ENCODE measurements at places on chromosomes 1 and 21.
A peak's percentile ranks its signal among the peaks of the same experiment; 100 is the strongest.

- no peak for DNase-seq
Observed at GRCh38 chr1:158191299-158191698, 10.6 kb downstream of the CD1D start.

- no peak for DNase-seq
Observed at GRCh38 chr1:223326776-223327175, 37.2 kb downstream of the SUSD4 start.

GRCh38 chr1:172874950-172875349 is 175.8 kb downstream of the TNFSF18 start:
- DNase-seq, result no peak

DNA sequence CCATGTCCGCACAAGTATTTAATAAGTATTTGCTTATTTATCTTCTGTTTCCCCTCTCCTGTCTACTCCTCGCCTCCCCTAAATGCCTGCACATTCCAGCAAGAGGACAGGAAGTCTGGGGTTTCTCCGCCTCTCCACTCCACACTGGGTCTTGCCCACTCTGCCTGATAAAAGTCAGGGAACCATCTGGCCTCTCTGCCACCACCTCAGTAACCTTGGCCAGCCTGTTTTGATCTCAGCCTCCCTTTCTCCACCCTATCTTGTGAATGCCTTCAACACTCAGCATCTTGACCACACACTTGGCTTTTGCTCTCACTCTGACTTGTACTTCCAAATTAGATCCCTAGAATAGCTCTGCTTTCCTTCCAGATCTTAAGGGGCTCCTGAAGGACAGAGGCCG is 165.3 kb upstream of the UBE2U start:
- no peak for DNase-seq

DNA sequence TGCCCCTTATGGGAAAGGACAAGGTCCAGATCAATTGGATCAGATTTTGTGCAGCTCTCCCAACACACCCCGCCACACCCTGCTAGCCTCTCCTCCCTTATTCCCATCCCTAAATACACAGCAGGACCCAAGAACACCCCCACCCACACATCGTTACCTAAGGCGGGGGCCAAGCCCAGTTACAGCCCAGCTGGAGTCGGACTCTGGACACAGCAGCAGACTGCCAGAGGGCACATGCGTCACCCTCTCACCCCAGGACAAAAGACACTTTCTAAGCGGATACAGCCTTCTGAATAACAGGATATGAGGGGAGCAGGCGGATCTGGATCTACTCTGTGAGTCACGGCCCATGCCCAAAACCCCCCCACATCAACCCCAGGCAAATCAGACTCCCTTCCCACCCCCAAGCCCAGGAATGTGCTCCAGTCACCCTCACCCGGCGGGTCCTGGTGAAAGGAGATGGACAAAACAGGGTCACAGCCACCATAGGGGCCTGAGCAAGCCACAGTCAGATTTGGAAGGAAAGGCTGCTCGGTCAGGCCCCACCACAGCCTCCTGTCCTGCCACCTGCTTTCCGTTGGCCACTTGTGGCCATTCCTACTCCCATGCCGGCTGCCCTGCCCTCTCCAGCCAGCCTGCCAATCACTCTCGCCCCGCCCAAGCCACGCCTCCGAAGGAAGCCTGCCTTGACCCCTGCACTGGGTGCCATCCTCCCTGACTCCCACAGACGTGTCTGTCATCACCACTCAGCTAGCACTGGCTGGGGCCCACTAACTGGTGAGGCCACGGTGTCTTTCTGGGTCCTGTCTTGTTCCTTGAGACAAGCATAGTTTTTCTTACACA is 4.0 kb downstream of the S100A16 start:
- peak; percentile 84 for DNase-seq

- DNase-seq, result no peak
Observed at GRCh38 chr1:73401666-73402065, 796.3 kb downstream of the LRRIQ3 start.

DNA sequence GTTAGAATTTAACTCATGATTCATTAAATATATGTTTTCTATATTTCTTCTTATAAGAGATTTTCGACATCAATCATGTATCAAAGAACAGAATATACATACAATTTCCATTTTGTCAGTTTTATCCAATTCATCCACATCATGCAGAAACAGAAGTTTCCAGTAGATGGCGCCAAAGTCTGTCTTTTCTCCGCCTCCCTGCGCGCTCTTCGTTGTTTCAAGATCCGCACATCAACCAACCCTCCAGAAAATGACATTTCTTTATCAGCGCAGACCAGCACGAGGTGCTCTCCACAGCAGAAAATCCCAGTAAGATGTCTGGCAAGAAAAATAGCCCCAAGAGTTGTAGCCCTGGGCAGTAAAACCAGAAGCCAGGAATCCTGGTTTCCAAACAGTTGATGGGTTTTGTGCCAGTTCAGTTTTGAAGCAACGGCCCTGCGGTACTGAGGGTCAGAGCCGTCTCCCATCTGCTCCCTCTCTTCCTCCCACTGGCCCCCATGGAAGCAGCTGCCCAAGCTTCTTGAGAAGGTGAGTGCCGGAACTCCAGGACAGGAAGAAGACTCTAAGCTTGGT is 38.6 kb upstream of the GPR137B start:
- no peak for DNase-seq

DNA sequence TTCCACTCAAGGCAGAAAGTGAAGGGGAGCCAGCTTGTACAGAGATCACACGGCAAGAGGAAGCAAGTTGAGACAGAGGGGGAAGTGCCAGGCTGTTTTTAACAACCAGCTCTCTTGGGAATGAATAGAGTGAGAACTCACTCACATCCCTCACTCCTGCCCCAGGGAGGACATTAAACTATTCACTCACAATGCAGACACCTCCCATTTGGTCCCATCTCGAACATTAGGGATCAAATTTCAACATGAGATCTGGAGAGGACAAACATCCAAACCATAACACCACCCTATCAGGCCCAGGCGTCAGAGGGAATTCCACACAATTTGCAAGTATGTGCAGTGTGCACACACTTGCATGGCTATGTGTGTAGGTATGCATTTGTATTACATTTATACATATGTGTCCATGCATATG is 62.7 kb downstream of the DMAP1 start:
- no peak for DNase-seq

DNA sequence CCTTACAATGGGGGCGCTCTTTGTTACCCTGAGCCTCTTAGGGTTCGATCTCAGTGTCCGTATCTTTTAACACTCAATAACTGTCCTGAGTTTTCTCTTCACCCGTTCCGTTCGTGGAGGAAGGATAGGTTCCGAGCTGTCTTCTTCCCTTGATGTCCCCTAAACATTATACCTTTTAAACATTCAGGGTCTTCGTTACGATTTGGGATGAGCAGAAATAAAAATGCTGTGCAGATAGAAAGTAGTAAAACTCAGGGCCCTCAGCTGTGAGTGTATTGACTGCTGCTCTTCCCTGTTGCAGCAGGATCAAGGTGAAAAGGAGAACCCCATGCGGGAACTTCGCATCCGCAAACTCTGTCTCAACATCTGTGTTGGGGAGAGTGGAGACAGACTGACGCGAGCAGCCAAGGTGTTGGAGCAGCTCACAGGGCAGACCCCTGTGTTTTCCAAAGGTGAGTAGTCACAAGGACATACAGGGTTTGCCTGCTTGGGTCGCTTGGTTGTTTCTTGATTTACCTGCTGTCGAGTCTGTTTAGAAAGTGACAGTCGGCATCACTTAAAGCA is 784 bp downstream of the RPL11 start:
- no peak for DNase-seq

DNA sequence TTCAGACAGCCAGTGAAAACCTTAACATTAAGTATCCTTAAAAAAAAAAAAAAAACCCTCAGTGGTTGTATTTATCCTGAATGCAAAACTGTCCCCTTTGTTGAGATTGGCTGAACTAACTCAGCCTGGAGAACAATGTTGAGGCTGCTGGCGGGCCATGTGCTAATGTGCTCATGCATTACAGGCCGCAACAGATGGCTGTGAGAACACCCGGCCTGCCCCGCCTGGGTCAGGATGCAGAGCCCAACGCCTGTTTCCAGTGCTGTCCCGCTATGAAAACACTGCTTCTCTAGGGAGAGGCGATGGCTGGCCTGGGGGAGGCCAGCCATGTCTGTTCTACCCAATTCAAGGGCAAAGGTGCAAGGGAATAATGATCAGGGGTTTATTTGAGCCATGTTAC is 13.8 kb downstream of the OLIG2 start:
- DNase-seq, result no peak

GRCh38 chr1:231020139-231020601 is 19.9 kb downstream of the FAM89A start:
- DNase-seq, result no peak

DNA sequence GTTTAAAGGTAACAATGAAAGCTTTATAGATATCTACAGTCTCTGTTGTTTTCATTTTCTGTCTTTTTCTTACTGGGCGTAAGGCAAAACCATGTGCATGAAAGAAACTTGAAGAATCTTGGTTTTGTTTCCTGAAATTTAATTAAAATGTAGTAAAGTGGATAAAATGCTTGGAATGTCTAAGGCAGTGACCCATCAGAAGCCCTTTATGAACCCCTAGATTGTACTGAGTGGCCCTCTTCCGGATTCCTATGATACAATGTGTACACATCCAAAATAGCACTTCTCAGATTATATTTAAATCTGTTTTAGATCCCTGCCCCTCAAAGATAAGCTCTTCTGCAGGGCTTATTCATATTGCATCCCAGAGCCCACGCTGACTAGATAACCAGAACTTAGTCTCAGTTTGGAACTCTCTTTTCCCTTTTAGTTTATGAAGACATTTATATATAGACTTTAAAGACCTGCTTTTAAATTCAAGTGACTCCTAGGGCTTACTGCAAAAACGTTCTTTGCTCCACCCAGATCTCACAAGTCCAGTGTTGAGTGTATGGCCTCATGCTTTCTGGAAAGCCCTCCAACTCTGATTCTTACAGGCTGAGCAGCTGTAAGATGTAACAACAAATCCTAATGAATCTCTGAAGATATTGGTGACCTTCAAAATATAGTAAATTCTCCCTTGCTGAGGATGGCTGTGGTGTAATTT is 142.9 kb downstream of the LRRC7 start:
- no peak for DNase-seq

GRCh38 chr1:118993700-118994026 is 5.5 kb upstream of the TBX15 start:
- DNase-seq, result no peak

GRCh38 chr1:20154301-20154831 is 15.2 kb downstream of the PLA2G2F start:
- DNase-seq, result no peak

DNA sequence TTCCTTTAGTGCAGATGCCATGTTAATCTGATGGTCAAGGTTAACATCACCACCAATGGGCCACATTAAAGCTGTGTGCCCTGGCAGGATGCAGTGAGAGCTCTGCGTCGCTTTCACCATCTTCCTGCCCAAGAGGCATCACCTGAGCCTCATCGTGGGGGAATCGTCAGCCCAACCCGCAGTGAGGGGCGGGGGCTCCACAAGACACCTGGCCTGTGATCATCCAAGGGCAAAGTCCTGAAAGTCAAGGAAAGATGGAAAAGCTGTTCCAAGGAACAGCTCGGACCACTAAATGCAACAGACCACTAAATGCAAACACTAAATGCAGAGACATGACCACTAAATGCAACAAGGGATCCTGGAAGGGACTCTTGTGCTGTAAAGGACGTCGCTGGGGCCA is 49.9 kb downstream of the WDR4 start:
- no peak for DNase-seq

GRCh38 chr1:13702425-13703127 is 2.6 kb downstream of the PRDM2 start:
- no peak for DNase-seq

DNA sequence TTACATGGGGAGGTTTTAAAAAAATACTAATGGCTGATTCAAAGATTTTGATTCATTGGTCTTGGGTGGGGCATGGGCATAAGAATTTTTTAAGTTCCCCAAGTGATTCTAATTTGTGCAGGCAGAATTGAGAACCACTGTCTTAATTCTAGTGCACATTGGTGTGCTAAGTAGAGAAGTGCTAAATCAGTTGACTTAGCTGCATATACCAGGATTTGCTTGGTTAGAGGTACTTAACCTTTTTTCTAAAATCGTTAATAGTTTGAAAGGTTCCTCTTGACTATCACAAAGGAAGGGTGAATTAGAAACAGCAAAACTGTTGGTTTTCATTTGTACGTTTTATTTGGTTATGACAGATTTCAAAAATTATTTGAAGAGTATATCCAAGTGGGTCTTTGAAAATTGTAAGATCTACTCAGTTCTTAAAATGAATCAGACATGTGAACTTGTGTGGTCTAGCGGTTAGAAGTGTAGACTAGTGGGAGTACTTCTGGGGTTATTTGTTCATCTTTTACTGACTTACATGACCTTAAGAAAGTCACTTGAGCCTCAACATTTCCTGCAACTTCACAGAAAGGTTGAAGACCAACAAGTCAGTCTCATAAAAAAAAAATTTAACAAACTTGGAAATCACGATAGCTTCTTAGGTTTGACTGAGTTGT is 66.7 kb downstream of the RPAP2 start:
- no peak for DNase-seq

- DNase-seq, result no peak
Observed at GRCh38 chr21:17783481-17784179, 35.5 kb downstream of the C21orf91 start.

DNA sequence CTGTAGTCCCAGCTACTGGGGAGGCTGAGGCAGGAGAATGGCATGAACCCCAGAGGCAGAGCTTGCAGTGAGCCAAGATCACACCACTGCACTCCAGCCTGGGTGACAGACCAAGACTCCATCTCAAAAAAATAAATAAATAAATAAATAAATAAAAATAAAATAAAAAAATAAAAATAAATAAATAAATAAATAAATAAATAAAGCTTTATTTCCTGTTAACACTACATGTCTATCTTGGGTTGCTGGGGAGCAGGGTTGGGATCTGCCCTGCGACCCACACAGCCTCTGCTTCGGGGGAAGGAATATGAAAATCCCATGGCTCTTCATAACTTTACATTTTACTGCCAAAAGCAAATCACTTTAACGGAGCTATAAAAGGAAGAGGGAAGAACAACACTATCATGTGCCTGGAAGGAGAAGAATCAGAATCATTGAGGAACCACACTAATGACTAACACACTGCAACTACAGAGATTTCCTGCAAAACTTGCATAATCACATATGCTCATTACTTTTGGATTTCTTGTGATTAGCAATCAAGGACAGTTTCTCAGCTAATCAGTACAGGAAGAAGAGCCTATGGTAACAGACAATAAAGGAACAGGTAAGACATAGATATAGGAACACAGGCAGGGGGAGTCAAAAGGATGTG is 72.8 kb upstream of the CD55 start:
- no peak for DNase-seq

- no peak for DNase-seq
Observed at GRCh38 chr1:214335567-214335966, 54.6 kb downstream of the SMYD2 start.

DNA sequence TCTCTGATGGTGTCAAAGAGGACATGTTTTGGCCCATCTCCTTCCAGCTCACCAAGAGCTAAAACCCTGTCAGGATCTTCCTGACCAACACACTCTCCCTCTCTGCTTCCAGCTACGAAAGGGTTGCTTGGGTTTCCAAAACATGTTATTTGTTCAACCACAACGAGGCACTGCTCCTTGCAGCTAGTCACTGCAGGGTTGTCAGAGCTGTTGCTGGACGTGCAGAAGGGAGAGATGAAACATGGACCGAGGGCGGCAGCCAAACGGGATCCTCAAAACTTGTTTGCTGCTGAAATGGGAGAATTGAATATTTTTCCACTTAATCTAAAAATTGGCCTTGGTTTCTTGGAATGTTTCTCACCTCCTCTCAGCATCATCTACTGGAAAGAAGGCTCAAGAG is 12.4 kb downstream of the ZBTB18 start:
- no peak for DNase-seq
